ENCODE measurements at places on chromosomes 2 and 18.

DNA sequence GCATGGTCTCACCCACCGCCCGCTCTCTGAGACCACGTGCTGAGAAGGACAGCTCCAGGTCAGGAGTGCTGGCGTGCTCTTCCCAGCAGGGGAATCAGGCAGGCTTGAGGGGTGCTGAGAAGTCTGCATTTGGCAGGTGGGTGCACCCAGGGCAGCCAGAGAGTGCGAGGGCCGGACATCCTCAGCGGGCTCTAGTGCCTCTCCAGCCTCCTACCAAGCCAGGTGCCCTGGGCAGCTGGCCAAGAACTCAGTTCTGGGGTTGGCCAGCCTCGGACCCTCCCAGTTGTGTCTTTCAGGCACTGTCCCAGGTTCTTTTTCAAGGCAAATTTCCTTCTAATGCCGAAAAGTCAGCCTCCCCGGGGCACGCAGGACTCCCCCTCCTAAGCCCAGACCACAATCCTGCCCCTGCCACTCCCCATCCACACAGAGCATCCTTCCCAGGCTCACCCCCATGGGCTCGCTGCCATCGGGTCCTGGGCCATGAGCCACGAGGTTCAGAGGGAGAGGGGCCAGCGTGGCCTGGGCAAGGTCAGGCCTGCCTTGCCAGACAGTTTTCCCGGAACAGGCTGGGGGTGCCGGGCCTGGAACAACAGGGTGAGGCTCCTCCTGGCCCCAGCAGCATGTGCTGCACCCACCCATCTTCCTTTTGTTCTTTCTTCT, 52.2 kb upstream of the GPC1 start:
- DNase-seq, result no peak

DNA sequence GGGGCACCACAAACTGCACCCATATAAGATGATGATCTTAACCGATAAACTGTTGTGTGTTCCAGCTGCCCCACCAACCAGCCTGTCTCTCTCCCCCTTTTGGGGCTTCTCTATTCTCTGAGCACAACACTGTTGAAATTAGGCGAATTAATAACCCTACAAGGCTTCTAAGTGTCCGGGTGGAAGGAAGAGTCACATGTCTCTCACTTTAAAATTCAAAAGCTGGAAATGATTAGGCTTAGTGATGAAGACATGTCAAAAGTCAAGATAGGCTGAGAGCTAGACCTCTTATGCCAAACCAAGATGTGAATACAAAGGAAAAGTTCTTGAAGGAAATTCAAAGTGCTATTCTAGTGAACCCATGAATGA, 782.1 kb downstream of the MBD2 start:
- DNase-seq, result no peak

DNA sequence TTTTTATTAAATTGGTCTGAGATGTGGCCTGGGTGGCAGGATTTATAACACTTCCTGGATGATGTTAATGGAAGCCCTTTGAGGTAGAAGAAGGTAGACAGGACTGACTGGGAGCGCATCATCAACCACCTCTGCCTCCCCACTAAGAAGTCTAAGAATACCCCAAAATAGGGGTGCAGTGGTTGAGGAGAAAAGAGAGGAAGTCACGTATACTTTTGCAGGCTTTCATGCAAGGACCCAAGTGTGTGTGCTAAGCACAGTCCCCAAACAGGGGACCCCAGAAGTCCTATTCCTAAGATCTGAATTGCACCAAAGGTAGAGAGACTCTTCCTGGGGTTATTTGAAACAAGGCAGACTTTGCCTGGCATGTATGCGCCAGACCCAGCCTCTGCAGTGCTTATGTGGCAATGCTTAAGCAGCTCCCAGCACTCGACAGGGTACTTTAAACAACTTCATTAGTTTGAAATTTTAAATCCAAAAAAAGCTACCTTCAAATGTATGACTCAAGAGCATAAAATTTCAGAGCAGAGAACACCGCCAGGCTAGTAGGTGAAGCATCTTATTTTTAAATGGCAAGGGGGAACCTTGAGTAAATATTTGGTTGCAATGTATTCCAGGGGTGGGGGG, 35.3 kb downstream of the BCL2 start:
- DNase-seq, result no peak

- no peak for DNase-seq
These were observed 50.3 kb downstream of the TSN start for GRCh38 chr2:121805766-121806143.

GRCh38 chr2:222442665-222443064, 18.3 kb downstream of the SGPP2 start:
- DNase-seq, result no peak

DNA sequence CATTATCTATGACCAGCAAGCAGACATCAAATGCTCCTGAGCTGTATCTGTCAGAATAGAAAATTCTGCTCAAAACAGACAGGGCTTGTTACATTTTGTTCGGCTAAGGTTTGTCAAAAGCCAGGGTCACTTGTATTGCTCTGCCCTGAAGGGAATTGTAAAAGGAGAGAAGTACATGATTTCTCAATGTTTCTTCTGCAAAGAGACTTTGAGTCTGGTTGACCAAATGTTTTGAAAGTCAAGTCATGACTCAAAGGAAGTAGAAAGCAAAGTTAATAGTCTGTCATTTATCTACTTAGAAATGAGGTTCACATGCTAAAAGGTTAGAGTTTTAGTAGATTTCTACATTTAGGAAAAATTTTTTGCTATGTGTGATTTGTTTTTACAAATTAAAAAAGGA, 1624.1 kb upstream of the ZEB2 start:
- no peak for DNase-seq

DNA sequence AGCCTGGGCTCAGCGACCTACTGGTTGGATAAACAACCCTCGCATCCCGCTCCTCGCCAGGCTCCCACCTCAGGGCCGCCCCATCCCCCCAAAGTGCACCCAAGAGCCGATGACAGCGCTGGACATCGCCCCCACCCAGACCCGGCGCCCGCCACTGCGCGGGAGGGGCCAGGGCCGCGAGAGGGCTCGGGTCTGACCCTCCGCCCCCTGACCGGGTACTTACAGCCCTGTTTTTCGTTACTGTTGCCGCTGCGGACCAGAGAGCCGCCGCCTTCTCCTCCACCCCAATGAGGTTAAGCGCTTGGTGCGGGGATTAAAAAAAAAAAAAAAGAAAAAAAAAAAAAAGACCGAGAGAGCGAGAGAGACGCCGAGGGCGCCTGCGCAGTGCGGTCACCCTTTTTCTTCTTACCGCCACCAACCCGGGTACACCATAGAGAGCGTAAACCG, at the start of gene CLASP1:
Gene CLASP1, minus strand, starts transcription at position 314 of the 447 bp plus-strand sequence. CDS start 43,567 bp downstream, outside the sequence.
- no peak for DNase-seq

DNA sequence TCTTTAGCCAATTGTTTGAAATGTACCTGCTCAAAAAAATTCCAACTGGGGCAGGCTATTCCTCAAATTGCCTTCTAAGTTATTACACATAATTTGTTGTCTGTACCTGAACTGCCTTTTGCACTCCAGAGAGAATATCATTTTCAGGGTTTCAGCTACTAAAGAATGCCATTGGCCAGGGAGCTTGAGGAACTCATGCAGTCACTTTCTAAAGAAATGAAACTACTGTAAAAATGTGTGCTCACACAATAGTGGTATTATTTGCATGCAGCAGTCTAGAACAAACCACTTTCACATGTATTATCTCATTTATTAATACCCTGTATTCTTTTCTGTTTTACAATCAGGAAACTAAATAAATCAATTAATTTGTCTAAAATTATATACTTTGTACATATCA, 152.2 kb downstream of the PID1 start:
- no peak for DNase-seq

DNA sequence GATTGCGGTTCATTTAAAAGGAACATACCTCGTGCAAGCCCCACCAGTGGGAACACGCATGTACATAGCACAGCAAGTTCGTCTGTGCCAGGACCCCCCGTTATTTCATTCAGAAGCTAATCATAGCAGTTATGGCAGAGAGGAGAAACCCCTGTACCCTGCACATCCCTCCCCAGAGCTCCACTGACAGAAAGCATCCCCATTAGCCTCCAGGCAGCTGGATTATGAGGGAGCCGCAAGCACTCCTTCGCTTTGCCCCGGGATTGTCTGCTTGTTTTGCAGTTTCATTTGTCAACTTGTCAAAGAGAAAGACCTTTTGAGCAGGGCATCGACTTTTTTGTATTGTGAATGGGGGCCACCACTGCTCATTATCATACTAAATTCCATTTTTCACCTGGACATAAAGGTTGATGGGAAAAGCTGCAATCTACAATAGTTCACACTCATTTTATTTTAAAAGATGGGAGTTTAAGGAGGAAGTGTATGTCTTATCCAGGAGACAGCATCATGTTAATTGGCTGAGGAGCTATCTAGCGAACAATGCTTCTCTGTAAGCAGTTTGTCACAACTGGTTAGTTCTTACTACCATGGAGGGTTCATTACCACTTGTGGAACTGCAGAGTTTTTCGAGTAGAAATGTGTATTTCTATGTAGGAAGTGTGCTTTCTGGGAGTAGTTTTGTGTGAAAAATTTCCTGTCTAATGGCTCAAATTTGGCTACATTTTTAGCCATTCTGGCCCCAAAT, 255.3 kb downstream of the THSD7B start:
- no peak for DNase-seq

Data from OCI-LY7 (cell line).